Fibroblast of villous mesenchyme (primary cell): ENCODE measurements at places on chromosomes 7 and 10.

- DNase-seq, result peak; percentile 85
Measured at GRCh38 chr7:54788664-54789063, 29.7 kb upstream of the SEC61G start.

DNA sequence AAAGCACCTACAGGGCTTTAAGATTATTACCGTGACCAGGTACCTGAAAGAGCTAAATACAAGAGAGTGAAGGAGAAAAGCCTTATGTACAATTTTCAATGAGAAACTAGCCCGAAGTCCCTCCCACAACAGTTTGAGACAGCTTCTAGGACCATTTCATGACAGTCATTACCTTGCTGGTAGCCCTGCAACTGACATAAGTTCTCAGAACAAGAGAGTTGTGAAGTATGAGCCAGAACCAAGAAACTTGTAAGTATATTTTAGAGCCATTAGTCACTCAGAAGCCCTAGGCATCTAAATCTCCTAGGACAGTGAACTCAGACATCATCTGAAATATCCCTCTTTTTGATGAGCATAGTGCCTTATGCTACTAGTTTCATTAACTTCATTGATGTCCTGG lies 792.1 kb downstream of the GRM8 start:
- DNase-seq, result no peak

- DNase-seq, result peak; percentile 48
Measured at GRCh38 chr10:24360282-24361127, 151.6 kb downstream of the KIAA1217 start.

DNA sequence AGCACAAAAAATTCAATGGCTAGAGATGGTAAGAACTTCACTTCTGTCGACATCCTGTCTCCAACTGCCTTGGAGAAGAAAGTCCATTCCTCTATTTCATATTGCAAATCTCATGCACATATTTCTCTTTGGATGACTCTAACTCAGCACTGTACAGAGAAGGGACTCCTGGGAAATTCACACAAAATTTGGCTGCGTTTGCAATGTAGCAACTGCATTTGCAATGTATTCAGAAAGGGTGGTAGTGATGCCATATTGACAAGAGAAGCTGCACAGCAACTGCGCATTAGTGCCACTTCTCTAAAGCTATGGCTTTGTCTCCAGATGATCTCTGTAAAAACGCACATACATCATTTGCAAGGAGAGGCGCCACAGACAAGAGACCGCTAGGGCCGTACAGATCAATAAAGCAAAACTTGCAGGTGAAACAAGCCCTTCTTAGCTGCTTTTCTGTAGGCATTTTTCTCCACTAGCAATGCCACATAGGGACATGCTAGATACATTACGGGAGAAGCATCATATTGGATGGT lies 389.5 kb downstream of the TCERG1L start:
- DNase-seq, result no peak

DNA sequence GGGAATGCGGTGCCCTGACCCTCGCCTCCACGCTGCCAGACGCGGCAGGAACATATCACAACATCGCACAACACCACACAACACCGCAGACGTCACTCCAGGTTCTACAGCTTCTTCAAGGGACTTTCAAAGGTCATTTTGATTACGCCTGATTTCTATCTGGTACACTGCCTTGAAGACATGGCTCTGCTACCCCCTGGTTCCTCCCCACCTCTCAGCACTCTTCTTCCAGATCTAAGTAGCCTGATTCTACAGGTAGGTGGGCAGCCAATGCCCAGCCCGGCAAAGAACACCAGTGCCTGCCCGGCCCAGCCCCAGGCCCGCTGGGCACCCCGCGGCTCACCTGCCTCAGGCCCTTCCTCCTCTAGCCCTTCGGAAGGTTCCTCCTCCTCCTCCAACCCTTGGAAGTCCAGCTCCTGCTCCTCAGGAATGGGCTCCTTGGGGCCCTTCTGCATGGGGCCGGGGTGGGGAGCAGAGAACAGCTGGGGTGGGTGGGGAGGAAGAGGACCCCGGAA lies 8.4 kb downstream of the GIGYF1 start:
- no peak for DNase-seq

- DNase-seq, result peak; percentile 73
Measured at GRCh38 chr10:74008212-74008731, 10.4 kb downstream of the VCL start.

GRCh38 chr10:70806841-70807240 lies 8.9 kb upstream of the SGPL1 start:
- DNase-seq, result no peak

DNA sequence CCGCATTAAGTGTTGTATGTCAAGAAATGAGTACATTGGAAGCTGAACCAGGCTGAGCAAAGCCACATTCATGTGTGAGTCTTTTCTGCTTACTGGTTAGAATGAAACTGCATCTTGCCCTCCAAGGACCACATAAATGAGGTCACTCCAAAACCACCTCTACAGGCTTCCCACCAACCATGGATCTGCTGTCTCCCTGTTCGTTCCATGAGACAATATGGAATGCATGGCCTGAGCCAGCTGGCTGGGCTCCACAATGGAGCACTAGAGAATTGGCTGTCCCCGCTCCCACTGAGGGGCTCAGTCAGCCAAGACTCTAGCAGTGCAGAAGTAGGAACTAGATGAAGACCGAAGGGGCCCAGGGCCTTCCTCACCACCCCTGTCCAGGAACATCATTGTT lies 120.8 kb downstream of the TNS3 start:
- DNase-seq, result no peak
